Activated CD4-positive, alpha-beta T cell treated with anti-CD3 and anti-CD28 coated beads for 24 hours (primary cell): ENCODE measurements at places on chromosomes 11 and 22.

DNA sequence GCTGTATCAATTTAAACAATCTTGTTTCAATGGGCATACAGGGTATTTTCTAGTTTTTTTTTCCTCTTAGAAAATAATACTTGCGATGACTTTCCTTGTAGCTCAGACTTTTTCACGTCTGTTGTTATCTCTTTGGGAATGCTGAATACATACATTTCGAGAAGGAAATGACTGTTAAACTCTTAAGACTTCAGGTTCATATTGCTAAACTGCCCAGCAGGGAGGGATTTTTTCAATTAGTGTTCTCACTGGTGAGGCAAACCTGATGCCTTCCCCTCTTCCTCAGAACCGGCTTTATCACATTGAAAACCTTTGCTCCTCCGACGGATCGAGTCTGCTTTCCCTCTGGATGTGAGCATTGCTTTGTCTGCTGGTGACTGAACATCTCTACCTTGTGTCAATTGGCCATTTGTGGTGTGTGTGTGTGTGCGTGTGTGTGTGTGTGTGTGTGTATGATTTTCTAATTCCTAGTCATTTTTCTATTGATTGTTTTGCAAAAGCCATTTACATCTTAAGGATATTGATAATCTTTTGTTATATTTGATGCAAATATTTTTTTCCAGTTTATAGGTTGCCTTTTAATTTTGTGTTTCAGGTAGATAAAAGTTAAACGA, 6.6 kb downstream of the NEAT1 start:
- no peak for DNase-seq

- DNase-seq, result no peak
These were observed 16.2 kb downstream of the ARVCF start for GRCh38 chr22:20000246-20001081.

- DNase-seq, result no peak
These were observed 81.4 kb upstream of the CD82 start for GRCh38 chr11:44483919-44484610.

- no peak for DNase-seq
These were observed 37.1 kb downstream of the ST3GAL4 start for GRCh38 chr11:126392633-126393013.

DNA sequence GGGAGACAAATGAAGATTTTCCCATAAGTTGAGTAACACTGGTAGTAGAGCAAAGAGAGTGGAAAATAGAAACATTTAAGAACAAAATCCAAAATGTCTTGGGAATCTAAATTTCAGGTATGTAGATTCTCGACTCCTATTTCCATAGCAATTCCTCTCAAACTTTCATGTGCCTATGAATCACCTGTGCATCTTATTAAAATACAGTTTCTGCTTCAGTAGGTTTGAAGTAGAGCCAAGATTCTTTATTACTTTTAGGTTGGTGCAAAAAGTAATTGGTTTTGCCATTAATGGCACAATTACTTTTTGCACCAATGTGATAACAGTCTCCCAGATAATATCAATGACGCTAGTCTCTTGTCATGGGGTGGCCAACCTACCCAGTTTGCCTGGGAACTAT, 115.3 kb upstream of the SLC5A12 start:
- DNase-seq, result no peak

- DNase-seq, result no peak
These were observed 6.7 kb upstream of the TSKU start for GRCh38 chr11:76776472-76776871.

GRCh38 chr11:5137996-5138395, at the start of gene OR52A5:
Gene OR52A5 (minus strand): TSS chr11:5138356. CDS start chr11:5132642, 5,714 bp downstream.
- no peak for DNase-seq

DNA sequence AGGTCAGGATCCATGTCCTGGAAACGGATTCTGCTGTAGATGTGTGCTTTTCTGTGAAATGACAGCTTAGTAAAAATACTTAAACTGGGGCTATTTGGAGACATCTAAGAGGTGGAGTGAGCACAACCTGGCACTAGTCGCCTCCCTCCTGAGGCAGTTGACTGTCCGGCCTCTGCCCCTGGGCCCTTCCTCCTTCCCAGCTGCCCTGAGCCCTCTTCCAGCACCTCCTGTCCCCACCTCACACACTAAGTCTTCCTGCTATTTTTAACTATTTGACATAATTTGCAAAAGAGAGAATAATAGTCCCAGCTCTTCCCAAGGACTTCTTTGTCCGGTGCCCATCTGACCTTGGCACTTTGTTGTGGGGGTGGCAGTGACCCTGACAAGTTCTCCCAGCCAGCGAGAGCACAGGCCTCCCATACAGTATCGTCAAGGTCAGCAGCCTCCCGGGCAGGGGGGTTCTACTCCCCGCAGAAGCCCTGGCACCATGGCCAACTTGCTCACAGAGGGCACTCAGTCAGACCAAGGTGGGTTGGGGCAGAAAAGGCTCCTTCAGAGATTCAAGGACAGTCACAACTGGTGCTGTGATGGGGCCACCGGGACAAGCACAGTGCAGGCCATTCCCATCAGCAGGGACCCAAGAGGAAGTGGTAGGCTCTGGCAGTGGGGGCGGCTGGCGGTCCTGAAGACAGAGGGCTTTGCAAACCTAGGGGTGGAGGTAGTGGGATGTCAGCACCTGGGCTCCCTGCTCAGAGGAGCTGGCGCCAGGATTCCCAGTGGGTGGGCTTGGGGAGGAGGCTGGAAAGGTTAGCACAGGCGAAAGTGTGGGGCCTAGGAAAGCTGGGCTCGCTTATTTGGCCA, 5.5 kb upstream of the NEAT1 start:
- no peak for DNase-seq

DNA sequence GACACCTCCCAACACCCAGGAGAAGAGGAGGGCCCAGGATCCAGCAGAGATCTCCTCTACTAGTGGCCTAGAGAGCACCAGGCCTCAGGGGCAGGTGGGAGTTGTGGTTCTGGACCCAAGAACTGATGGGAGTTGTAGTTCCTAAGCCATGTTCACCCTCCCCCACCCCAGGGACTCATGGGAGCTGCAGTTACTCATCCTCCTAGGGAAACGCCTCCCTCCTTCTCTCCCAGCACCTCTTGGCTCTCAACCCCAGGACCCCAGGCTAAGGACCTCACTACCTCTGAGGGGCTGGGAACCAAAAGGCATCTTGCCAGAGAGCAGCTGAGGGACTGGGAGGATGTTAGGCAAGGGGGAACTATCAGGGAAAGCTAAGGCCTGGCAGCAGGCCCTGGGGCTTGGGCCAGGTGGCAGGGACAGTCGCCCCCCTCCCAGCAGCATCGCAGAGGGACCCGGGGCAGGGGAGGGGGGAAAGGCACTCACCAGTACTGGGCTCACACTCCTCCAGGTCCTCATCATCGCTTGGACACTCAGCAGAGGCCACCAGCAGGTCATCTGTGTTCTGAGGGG, 28.9 kb downstream of the SLC22A12 start:
- peak; percentile 4 for DNase-seq

GRCh38 chr22:45042263-45042662, 32.5 kb upstream of the PHF21B start:
- DNase-seq, result no peak

DNA sequence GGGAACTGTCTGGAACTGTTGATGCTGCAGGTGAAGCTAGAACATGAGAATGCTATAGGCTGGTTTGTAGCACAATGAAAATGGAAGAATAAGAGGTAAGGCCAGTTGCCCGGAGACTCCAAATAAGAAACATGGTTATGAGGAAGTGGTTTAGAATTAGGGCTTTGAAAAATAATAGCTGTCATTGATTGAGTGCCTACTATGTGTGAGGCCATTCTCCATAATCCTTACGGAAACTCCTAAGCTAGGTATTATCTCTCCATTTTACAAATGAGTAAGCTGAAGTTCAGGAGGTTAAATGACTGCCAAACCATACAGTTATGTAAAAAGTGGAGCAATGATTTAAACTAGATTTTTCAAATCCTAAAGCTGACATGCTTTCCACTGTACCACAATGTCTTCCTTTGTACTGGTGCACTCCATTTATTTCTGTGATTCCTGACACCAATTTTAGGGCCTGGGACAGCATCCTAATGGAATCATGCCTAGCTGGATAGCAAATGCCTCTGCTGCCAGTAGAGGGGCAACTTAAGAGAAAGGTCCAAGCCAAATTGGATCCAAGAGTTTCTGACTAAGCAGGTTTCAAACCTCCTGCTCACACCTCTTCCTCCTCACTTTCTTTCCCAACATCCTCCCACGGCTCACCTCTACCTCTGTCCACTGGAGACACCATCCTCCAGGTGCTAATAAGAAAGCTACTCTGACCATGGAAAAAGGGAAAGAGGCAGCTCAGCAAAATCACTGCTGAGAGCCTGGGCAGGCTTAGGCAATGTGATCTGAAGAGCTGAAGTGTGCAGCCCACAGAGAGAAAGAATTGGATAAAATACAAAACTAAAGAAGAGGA, 46.9 kb upstream of the PICALM start:
- DNase-seq, result no peak

GRCh38 chr11:10683429-10683828, 10.1 kb downstream of the IRAG1 start:
- no peak for DNase-seq

GRCh38 chr22:26887916-26888315, 230.5 kb downstream of the MIAT start:
- DNase-seq, result no peak

DNA sequence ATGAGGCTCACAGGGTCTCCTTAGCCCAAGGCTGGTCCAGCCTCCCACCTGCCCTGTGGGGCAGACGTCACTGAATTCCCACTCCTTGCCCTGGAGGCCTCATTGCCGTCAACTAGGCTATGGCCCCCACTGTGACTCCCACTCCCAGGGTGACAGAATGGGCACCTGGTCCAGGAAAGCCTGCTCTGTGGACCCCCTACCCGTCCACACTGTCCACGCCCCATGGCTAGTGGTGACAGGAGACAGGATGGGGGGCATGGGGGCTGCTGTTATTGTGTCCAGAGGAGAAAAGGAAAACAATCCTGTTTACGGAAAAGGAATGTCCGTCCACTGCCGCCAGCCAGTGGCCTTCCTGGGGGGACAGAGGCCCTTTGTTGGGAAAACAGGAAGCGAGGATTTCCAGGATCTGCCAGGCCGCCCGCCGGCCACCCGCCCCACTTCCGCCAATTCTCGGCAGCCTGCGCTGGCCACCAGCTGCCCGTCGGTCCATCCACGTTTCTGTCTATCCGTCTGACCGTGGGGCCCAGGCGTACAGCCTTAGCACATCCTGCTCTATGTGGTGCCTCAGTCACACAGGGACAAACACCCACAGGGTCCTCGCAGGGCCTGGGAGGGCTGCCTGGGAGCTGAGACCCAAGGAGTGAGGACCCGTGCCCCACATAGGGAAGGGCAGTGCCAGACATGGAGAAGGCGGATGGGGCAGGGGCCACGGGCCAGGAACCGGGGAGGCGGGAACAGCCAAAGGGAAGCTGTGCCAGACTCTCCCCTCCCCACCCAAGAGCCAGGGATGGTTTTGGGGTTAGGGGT, 19.5 kb downstream of the CRELD2 start:
- DNase-seq, result no peak

- DNase-seq, result no peak
These were observed 944 bp upstream of the SCGB1D2 start for GRCh38 chr11:62241095-62241494.

DNA sequence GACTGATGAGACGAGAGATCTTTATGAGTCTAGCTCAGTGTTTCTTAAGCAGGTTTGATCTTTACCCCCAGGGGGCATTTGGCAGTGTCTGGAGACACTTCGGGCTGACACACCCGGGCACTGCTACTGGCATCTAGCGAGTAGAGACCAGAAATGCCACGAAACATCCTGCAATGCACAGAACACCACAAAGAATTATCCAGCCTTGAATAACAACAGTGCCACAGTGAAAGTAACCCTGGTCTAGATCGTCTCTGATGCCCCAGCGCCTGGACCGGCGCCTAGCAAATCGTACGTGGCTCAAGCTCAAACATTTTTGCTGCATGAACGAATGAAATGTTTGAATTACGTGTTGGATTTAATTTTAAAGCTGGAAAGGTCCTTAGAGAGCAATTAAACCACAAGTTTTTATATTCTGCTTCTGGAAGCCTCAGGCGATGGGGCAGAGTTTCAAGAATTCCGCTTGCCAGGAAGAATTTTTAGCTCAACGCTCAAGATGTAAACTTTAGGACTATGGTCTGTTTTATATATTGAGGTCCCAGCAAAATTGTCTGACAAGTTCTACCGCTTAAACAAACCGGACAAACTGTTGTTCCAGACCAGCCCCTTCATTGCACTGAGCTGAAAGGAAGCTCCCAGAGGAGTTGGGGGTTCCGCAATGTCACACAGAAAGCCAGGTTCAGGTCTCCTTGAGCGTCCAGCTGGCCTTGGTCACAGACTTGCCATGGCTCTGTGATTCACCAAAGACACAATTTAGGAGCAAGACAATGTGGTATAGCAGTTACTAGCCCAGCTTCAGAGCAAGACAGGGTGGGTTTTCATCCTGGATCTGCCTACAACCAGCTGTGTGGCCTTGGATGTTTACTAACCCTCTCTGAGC, 44.2 kb upstream of the SMTN start:
- no peak for DNase-seq

DNA sequence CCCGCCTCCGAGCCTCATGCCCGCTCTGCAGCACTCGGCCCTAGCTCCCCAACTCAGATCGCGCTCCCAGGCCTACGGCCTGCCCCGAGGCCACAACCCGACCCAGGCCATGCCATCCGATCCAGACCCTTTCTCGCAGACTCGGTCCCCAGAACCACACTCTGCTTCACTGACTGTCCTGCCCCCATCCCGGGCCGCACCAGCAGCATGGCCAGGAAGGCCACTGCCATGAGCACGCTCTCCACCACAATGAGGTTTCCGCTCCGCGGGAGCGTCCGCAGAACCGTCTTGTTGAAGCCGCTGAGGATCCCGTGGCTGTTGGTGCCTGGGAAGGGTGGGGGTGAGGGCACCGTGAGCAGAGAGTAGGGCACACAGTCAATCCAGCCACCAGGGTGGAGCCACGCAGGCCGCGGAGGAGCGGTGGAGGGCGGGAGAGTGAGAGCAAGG, 6.4 kb downstream of the UNC93B1 start:
- no peak for DNase-seq

DNA sequence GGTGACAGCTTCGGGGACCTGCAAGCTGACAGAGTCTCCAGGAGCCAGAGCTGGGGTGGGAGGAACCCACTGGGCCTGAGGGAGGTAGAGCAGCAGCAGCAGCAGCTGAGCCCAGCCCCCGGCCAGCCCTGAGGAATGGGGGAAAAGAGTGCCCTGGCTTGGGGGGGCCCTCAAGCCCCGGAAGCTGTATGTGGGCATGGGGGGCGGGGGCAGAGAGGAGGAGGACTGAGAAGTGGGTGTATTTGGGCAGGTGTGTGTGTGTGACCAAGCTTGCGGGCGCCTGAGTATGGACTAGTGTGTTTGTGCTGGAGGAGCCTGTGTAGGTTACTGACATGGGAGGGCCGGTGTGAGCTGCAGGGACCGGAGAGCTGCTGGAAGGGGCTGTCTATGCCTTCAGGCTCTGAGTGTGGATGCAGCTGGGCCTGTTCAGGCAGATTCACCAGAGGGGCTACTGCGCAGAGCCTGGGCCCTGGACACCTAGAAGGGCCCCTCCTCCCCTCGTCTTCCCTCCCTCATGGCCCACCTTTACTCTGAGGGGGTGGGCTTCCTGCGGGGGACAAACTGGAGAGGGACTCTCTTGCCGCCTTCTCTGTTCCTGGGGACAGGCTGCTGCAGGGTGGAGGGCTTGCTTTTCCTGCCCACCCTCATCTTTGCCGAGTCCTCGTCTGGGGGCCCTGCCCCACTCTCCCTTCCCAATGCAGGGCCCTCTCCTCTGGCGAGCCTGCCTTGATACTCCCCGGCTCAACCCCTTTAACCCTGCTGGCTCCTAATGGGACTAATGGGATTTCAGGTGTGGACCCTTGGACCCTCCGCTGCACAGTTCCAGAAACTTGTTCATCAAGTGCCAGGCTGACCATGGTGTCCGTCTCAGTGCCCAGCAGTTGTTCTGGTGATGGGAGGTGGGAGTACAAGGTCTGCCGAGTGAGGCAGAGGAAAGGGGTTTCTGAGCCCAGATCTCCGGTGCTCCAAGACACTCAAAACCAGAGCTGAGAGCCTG, 28.2 kb downstream of the ST3GAL4 start:
- DNase-seq, result no peak
